GM13976 (cell line): ENCODE measurements at places on chromosomes 12 and 14.

- DNase-seq: no peak
These were observed 3.2 kb downstream of the KRT86 start for GRCh38 chr12:52277486-52278245.

GRCh38 chr14:80942191-80942600 is 658 bp upstream of the CEP128 start:
- no peak for DNase-seq

GRCh38 chr12:76250256-76250655 is 98.0 kb downstream of the BBS10 start:
- no peak for DNase-seq

- DNase-seq: no peak
These were observed 151.6 kb downstream of the FOXA1 start for GRCh38 chr14:37443461-37443860.

DNA sequence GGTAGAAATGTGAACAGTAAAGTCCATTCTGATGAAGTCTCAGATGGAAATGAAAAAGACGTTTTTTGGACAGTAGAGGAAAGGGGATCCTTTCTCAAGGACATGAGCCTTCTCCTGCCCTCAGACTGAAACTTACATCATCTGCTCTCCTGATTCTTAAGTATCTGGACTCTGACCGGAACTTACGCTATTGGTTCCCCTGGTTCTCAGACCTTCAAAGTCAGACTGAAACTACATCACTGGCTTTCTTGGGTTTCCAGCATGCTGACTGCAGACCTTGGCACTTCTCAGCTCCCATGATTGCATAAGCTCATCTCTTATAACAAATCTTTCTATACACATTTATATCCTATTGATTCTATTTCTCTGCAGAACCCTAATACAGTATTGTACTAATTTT is 291.0 kb downstream of the SNAPC1 start:
- DNase-seq: peak; percentile 39

GRCh38 chr14:68675233-68675577 is 117.7 kb downstream of the ZFP36L1 start:
- no peak for DNase-seq

DNA sequence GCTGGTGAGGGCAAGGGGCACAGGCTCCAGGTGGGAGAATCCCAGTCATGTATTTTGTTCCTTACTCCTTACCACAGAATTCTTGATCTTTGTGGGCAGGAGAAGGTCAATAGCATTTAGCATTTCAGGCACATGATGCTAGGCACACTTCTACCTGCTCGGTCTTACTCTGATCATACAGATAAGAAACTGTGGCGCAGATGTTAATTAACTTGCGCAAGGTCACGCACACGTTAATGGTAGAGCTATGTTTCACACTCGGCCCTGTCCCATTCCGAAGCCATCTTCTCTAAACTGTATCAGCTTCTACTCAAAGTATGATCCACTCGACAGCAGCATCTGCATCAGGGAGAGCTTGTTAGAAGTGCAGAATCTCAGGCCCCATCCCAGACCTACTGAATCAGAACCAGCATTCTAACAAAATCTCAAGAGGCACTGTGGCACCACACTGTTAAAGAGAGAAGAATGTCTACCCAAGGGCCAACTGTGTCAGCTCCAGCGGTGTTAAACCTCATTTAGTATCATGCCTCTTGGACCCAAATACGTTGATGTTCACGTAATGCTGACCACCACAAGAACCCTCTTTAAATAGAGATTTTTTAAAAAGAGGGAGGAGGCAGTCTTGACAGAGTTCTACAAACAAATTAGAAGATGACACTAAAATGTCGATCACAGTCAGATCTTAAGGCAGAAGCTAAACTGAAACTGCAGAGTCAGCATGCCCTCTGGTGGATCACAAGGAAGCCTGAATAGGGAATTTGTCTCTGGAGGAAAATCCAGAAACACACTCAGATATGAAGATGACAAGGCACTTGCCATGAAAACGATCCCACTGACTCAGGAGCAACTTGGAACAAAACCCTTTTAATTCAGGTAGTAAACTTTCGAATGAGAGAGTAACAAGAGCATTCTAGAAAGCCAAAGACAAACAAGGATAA is 7.3 kb downstream of the STXBP6 start:
- no peak for DNase-seq

- no peak for DNase-seq
These were observed 56.5 kb downstream of the WASHC3 start for GRCh38 chr12:102005256-102005655.

DNA sequence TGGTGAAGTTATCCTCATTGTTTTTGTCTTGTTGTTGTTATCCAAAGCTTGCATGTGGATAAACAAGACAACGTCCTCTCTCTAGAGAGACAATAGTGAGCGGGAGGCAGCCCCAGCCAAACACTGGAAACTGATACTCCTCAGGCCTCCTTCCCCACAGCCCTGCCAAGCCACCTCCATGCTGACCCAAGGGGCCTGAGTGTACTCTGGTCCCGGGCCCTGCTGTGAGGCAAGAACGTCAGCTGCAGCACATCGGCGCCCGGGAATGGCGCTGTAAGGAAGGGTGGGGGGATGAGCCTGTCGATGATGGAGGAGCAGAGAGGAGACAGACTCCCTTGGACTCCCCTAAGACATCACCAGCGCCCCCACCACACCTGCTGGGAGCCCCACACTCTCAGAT is 83.6 kb downstream of the ANO2 start:
- DNase-seq: no peak

DNA sequence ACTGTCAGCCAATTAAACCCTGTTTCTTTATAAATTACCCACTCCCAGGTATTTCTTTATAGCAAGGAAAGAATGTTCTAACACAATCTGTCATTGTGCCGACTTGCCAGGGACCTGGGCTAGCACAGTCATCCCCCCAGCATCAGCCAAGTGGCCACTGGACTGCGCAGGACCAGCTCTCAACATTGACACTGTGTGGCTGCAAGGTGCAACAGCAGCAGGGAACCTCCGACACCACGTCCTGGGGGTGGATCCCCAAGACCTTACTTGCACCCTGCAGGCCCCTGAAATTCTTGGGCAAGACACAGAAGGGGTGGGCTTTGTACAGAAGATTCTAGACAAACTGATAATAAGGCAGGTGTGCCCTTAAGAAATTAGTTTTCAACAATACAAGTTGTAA is 309.5 kb downstream of the GLT1D1 start:
- no peak for DNase-seq

GRCh38 chr12:55927588-55928502 is at the start of gene PYM1:
TSS of gene PYM1 (minus strand) at chr12:55927894. CDS start at chr12:55927761, 133 bp downstream.
- peak; percentile 79 for DNase-seq

DNA sequence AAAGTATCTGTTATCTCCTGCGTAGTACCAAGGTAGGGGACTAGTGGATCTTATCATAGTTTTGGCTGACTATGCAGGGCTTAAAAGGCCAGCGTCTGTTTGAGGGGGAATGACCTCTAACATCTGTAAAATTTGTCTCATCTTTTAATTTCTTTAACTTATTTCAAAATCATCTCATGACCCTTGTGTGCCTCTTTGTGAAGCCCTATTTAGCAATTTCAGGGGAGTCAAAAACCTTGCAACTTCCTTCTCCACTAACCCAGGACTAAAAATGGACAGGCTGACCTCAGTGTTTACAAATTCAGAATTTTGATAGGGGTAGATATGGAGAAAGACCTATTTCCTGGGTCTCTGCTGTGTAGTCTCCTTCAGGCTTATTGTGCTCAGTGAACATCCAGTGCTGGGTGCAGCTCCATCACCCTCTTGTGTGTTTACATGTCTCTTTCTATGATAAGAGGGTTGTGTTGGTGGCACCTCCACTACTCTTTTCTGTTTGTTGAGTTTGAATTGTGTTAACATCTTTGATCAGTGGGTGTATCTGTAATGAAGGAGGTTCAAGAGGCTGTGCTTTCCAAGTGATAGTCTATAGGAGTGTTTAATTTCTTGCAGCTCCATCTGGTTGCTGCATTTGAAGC is 14.3 kb downstream of the NECAP1 start:
- no peak for DNase-seq

GRCh38 chr14:95196268-95196667 is 38.9 kb upstream of the DICER1 start:
- peak; percentile 74 for DNase-seq

- no peak for DNase-seq
These were observed 54.8 kb downstream of the PPFIBP1 start for GRCh38 chr12:27578689-27579372.

- DNase-seq: peak; percentile 63
These were observed 415.4 kb upstream of the CCDC196 start for GRCh38 chr14:66070542-66071319.

DNA sequence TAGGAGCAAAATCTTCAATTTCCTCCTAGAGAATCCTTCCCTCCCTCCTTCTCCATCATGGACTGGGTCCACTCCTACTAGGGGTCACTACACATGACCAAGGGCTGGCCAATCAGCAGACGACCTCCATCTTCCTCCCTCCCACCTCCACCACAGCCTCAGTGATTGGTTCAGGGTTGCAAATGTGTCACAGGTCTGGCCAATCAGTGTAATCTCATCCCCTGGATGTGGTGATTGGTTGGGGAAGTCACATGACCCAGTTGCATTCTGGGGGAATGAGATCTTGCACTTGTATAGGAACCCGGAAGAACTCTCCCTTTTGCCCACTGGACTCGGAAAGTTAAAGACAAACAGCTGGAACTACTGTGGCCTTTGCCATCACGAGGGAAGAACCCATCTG is 169.2 kb downstream of the PIWIL1 start:
- DNase-seq: no peak

DNA sequence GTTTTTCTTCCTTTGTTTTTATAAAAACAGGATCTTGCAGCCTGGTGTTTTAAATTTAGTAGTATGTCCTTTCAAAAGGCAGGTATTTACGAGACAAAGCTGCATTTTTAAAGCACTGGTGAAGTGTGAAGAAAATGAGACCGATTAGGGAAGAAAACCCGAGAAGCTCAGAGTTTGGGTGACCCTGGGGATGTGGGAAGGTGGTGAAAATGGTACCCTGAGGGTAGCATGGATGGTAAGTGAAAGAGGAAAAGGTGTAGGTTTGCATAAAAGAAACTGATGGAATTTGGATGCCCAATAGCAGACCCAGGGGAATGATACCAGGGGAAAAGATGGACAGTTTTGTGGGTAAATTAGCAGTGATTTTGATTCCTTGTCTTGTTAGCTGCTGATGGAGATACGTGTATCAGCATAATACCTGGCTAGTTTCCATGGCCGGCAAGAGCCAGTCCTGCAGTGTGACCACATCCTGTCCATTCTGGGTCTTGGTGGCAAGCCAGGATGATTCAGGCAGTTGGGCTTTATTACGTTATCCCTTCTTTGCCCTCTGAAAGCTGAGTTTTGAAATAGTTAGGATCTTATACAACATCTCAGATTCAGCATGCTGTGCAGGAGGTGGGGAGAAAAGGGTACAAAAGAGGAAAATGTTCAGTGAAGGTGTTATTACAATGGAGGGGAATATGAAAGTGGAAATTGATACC is 8.9 kb downstream of the BICD1 start:
- no peak for DNase-seq

- DNase-seq: no peak
These were observed 180.6 kb upstream of the CAND1 start for GRCh38 chr12:67088401-67089118.

DNA sequence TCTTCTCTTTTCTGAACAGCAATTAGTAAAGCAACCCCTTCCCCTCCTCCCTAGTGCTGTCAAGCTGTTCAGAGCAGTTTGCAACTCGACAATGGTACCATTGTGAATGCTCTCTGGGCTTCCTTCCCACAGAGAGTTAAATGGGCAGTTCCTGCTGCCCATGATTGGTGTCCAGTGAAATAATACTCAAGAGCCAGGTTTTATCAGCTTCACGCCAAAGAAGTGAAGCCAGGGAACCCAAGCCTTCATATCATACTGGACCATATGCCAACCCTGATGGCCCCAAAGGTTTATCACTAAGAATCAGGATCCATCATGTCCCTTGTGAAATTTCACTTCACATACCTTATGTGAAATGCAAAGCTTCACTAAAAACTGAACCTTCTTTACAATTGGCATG is 24.7 kb downstream of the INSM2 start:
- no peak for DNase-seq

DNA sequence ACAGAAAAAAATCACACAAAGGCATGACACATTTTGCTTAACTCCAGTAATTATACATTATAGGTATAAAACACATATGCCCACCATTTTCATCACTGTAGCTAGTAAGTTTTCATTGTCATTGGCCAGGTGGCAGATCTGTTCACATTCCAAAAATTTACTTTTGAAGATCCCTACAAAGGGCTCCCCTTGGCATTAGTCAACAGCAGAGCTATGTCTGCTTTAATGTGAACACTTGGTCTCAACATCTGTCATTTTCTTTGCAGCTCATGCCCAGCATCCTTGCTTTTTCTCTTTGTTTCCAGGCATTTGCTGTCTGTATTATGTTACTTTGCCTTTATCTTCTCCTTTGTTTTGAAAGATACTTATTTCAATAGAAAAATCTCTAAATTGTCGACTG is 519.1 kb upstream of the FOXG1 start:
- no peak for DNase-seq

DNA sequence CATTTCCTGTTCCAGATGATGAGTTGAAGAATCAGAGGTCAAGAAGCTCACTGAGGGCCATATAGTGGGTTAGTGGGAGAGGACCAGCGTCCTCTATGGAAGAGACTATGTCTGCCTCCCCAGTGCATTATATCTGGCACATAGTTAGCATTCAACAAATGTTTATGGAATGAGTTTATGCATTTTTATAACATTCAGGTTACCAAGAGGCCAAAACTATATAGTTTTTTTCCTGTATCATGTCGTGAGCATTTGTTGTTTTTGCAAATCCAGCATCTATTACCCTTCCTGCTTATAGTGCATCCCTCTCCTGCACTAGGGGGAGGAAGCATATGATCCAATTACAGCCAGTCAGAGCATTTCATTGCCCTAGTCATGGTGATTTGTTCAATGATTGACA is 60.6 kb downstream of the SUDS3 start:
- no peak for DNase-seq

DNA sequence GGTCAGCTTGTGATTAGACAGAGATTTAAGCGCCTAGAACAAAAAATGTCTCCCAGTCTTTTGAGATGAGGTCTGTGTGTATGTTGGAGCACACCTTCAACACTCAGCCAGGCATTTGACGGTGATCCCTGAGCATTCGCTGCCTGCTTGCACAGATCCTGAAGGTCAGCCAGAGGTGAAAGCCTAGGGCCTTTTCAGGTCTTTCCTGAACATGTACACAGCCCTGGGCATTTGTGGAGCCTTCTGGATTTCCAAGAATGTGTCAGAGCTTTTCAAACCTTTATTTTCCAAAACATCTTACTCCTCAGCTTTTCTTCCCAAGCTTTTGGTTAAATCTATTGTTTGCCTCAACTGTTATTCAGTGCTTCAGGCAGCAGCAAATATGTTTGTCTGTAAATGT is 59.1 kb upstream of the AMN start:
- DNase-seq: no peak

- DNase-seq: no peak
These were observed 751.6 kb downstream of the NOVA1 start for GRCh38 chr14:25846246-25846645.

GRCh38 chr12:131737150-131737827 is 26.4 kb downstream of the SFSWAP start:
- DNase-seq: no peak

GRCh38 chr12:99436584-99436983 is 211.0 kb upstream of the GARIN6 start:
- peak; percentile 50 for DNase-seq
